IMR-90 (cell line): ENCODE measurements at places on chromosomes 1 and 21. TPM values are rescaled to one million over a fixed set of nuclear protein-coding genes. Genes with fewer than 3 reads are reported as not detected.
A peak's percentile ranks its signal among the peaks of the same experiment; 100 is the strongest.

- no peaks in the 10 kb centered on the region for H3K27me3 ChIP-seq
- H3K4me3 ChIP-seq, result no peak overlapping the region
- no peaks in the 10 kb centered on the region for H3K4me1 ChIP-seq
- H3K36me3 ChIP-seq, result no peaks in the 10 kb centered on the region
These were observed 28.3 kb upstream of the PKN2 start for GRCh38 chr1:88655685-88656299.

The TMEM125 gene
- under 0.01 TPM in 1 of 2 replicates, not detected in the other for total RNA-seq

The KDF1 gene
- not detected in 2 replicates for total RNA-seq

- H3K36me3 ChIP-seq, result no peaks in the 10 kb centered on the region
- H3K4me3 ChIP-seq, result no peak overlapping the region
- no peaks in the 10 kb centered on the region for H3K4me1 ChIP-seq
- H3K27ac ChIP-seq, result no peak overlapping the region
These were observed 157.4 kb downstream of the ACTL8 start for GRCh38 chr1:17912491-17912890.

- peak; percentile 51 for DNase-seq
- H3K27ac ChIP-seq, result no peak overlapping the region
- H3K4me3 ChIP-seq, result no peak overlapping the region
- no peaks in the 10 kb centered on the region for H3K36me3 ChIP-seq
- H3K4me1 ChIP-seq, result no peaks in the 10 kb centered on the region
These were observed 7.4 kb upstream of the B3GALNT2 start for GRCh38 chr1:235511470-235512240.

The PAPPA2 gene
- total RNA-seq, result 0.18 and 0.28 TPM in 2 replicates

DNA sequence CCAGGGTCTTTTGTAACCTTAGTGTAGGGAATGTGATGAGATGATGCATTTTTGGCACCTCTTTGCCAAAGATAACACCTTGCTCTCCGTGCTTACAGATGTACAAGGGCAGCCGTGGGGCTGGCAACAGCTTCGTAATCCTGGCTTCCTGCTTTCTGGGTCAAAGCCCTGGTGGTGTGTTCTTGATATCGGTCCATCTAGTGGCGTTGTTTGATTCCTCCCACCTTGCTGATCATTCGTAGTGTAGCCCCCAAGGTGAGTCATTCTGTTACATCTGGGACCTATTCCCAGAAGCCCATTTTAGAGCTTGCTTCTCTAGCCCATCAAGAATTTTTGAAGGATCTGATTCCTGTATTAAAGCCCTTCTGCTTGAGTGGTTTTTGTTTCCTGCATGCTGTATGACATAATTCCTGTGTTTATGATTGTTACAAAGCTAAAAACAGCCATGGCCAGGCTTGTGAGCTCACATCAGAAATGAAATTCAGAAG lies 7.0 kb upstream of the CCT8 start:
- peaks cover 9% of the 10 kb centered on the region for H3K4me1 ChIP-seq
- H3K27ac ChIP-seq, result no peak overlapping the region
- H3K27me3 ChIP-seq, result no peaks in the 10 kb centered on the region
- peak; percentile 37 for DNase-seq

DNA sequence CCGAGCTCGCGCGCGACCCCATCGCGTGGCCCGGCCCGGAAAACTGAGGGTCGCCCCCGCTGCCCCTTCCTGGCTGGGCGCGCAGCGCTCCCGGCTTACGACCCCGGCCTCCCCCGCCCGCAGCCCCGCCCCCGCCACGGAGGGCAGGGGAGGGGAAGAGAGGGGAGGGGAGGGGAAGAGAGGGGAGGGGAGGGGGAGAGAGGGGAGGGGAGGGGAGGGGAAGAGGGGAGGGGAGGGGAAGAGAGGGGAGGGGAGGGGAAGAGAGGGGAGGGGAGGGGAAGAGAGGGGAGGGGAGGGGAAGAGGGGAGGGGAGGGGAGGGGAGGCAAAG lies 6.7 kb upstream of the ANKRD65 start:
- H3K36me3 ChIP-seq, result no peaks in the 10 kb centered on the region
- H3K4me1 ChIP-seq, result peaks cover 17% of the 10 kb centered on the region
- H3K27me3 ChIP-seq, result no peaks in the 10 kb centered on the region
- H3K27ac ChIP-seq, result no peak overlapping the region; the same call in 1 of the 2 replicates
- no peak for DNase-seq

GRCh38 chr1:26909951-26910342 lies 3.8 kb downstream of the NR0B2 start:
- H3K27me3 ChIP-seq, result peaks cover 15% of the 10 kb centered on the region
- H3K27ac ChIP-seq, result no peak overlapping the region
- H3K4me1 ChIP-seq, result no peaks in the 10 kb centered on the region
- H3K36me3 ChIP-seq, result no peaks in the 10 kb centered on the region

DNA sequence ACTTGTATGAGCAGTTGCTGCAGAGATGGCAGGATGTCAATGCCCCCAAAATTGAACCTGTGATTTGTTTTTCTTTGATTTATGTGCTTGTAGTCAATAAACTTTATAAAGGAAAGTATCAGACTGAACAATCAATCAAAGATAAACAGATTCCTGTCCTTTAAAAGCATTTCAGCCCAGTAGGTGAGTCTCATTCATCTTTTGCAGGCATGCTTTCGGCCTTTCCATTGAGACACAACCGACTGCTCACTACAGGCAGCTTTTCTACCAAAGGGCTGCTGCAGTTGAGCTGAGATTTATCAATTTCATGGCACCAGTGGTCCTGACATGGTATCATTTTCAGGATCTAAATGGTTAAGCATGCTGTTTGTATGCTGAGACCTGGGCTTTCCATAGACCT lies 513.6 kb upstream of the PTBP2 start:
- H3K27me3 ChIP-seq, result peaks cover 2% of the 10 kb centered on the region; the same call in 1 of the 2 replicates
- no peaks in the 10 kb centered on the region for H3K4me1 ChIP-seq
- H3K27ac ChIP-seq, result no peak overlapping the region
- H3K36me3 ChIP-seq, result no peaks in the 10 kb centered on the region
- H3K4me3 ChIP-seq, result no peak overlapping the region
- DNase-seq, result no peak

DNA sequence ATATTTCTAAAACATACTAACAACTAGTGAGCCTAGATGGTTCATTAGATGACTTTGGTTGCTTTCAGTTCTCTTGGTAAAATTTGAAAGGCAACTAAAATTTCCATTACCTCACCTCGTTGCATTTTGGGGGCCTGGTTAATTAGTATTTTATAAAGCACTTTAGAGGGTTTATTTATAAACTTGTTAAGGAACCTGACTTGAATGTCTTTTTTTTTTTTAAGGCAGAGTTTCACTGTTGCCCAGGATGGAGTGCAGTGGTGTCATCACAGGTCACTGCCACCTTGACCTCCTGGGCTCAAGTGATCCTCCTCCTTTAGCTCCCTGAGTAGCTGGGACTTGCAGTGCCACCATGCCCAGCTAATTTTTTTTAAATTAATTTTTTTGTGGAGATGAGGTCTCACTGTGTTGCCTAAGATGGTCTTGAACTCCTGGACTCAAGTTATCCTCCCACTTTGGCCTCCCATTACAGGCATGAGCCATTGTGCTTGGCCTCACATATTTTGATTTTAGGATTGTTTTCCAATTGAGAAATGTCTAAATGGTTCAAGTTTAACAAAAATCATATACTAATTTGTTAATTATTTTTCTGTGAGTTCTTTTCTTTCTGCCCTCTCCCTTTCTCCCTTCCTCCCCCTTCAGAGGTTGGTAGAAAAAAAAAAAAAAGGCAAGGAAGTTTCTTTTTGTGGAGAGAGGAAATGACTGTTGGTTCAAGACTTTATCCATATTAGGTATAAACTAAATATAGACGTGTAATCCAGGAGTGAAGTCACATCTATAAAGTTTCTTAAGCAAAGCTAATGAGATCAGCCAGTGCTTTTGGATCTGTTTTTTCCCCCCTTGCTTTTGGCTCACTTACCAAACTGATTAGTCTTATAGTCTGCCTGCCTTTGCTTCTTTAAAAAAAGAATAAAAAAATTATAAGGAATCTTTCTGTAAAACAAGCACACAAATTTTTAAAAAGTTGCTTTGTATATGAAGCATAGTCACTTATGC lies 24.7 kb downstream of the CLIC4 start:
- H3K27ac ChIP-seq, result peak overlapping the region; percentile 98
- no peaks in the 10 kb centered on the region for H3K27me3 ChIP-seq
- peak; percentile 98 for DNase-seq

- DNase-seq, result peak; percentile 24
- H3K4me1 ChIP-seq, result no peaks in the 10 kb centered on the region
- H3K27ac ChIP-seq, result no peak overlapping the region
- no peak overlapping the region for H3K4me3 ChIP-seq
These were observed 62.1 kb downstream of the BRWD1 start for GRCh38 chr21:39251326-39251725.

The LRRC53 gene
- not detected in 2 replicates for total RNA-seq

GRCh38 chr1:53685272-53686051 lies 53.5 kb downstream of the GLIS1 start:
- H3K36me3 ChIP-seq, result no peaks in the 10 kb centered on the region
- H3K4me3 ChIP-seq, result no peak overlapping the region
- H3K27ac ChIP-seq, result peak overlapping the region; percentile 18
- no peaks in the 10 kb centered on the region for H3K27me3 ChIP-seq
- H3K4me1 ChIP-seq, result peaks cover 24% of the 10 kb centered on the region

DNA sequence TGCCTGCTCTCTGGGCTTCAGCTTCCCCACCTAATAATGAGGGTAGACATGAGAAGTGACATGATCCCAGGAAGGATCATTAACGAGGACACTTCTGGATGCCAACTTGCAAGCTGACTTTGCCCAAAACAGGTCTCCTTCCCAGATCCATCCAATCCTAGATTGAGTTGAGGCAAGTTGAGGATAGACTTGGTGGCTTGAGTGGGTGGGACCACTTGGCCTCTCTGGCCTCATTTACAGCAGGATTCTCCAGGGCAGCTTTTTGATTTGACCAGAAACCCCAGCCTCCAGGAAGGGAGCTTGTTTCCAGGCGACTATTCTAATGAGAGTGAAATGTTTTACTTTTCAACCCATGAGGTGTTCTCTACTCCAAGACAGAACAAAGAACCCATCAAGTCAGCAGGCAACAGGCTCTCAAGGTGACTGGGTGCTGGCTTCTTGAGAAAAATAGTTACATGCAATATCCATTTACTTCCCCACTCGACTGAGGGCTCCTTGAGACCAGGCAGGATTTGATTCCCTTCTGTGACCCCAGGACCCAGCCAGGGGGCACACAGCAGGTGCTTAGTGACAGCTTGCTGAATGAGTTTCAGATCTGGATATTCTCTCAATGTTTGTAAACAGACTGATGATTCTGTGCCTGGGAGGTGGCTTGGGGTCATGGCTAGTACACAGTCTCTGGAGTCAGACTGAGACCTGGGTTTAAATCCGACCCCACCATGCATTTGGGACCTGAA lies 128.2 kb downstream of the DMRTB1 start:
- H3K36me3 ChIP-seq, result no peaks in the 10 kb centered on the region
- peaks cover 5% of the 10 kb centered on the region; the same call in 1 of the 2 replicates for H3K4me1 ChIP-seq
- no peak overlapping the region for H3K4me3 ChIP-seq
- peaks cover 2% of the 10 kb centered on the region; the same call in 1 of the 2 replicates for H3K27me3 ChIP-seq

GRCh38 chr1:77562596-77563150 lies 119.8 kb downstream of the ZZZ3 start:
- no peak overlapping the region for H3K27ac ChIP-seq
- no peak for DNase-seq
- peaks cover 27% of the 10 kb centered on the region for H3K36me3 ChIP-seq
- peaks cover 2% of the 10 kb centered on the region; the same call in 1 of the 2 replicates for H3K4me1 ChIP-seq
- H3K4me3 ChIP-seq, result no peak overlapping the region

DNA sequence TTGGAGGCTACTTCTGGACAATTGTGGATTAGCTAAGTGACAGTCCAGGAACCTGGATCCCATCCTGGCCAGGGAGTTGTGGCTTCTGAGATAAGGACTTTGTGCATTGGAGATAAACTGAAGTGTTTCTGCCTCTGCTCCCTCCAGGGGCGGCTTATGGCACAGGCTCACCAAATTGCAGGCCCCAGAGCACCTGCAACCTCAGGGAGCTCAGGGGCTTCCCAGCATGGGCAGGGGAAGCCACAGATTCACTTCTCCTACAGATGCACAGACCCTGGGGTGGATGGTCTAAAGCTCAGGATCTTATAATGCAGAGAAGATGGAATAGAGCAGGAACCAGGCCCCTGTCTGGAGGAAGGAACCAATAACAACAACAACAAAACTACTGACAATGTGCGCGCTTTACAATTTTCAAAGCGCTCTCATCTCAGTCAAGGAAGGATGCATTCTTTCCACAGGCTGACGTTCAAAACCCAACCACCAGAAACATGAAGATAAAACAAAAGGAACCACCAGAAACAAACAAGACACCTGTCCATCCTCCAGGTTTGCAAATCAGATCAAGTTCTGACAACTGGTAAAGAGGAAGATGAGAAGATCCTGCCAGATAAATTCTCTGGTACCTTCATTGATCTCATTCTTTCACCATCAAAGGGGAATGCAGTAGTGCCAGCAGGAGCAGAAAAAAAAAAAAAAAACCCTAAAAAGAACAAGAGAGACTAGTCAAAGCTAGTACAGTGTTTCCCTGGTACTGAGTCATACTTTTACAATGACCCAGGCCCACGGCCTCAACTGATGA lies 121.0 kb upstream of the IRF2BP2 start:
- no peaks in the 10 kb centered on the region for H3K27me3 ChIP-seq
- peak; percentile 93 for DNase-seq
- H3K4me3 ChIP-seq, result no peak overlapping the region
- H3K4me1 ChIP-seq, result peaks cover 30% of the 10 kb centered on the region

The S100A13 gene
- 122 and 225 TPM in 2 replicates for total RNA-seq

DNA sequence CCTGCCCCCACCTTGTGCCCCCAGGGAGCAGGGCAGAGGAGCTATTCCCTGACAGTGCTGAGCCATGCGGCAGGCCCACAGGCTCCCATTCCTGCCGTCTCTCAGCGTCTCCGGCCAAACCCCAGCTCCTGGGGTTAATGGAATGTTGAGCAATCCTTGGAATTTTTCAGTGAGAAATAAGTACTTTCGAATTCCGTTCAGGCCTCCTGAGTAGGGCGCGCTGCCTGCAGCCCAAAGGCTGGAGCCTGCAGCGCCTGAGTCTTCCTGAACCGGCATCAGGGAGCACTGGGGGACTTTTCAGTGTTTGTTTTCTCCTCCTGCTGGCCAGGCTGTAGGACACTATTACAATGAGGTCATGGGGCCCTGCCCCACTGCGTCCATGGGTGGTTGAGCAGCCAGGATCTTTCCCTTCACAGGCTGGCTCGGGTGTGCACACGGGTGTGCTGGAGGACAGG lies 33.3 kb upstream of the CSF1 start:
- H3K36me3 ChIP-seq, result no peaks in the 10 kb centered on the region
- peak; percentile 94 for DNase-seq
- H3K27me3 ChIP-seq, result no peaks in the 10 kb centered on the region

DNA sequence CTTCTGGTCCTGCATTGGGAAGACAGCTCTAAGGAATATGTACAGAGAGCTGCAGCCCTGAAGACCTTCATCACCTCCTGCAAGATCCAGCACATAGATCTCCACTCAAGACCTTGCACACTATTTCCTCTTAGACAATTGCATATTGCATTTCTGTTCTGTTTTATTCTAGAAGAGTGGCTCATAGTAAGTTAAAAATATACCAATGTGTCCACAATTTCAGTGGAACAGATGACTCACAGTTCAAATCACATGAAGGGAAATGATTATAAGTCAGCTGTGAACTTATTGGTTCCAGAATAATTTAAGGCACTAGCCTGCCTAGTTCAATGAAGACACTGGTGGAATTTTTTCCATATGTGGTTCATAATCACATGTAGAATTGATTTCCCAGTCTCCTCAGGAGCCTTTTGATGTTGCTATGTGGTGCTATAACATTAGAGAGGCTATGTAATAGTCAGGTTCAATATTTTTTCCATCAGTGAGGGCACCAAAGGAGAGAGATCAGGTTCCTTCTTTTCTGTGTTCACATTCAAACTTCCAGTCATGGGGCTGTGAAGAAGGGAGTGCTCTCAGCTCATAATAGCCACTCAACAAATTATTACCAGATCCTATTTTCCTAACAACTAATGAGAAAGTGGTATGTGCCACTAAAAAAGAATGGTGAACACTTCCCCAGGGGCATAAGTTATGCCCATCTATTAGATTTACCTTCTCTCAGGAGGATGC lies 9.8 kb upstream of the AK5 start:
- no peak overlapping the region for H3K27ac ChIP-seq
- no peaks in the 10 kb centered on the region for H3K36me3 ChIP-seq
- H3K27me3 ChIP-seq, result no peaks in the 10 kb centered on the region
- DNase-seq, result peak; percentile 76
- no peak overlapping the region for H3K4me3 ChIP-seq
